ENCODE measurements at places on chromosomes 16 and 17.

GRCh38 chr16:59540621-59541020 is 806.5 kb upstream of the GOT2 start:
- DNase-seq: no peak

GRCh38 chr17:74431568-74432423 is at the start of gene GPRC5C:
GPRC5C (plus strand) TSS chr17:74432088; CDS start chr17:74439777, 7,689 bp downstream.
- DNase-seq: peak; percentile 9

GRCh38 chr17:57972151-57972550 is 15.9 kb downstream of the VEZF1 start:
- no peak for DNase-seq

- no peak for DNase-seq
Observed at GRCh38 chr17:32335046-32335445, 6.9 kb downstream of the C17orf75 start.

DNA sequence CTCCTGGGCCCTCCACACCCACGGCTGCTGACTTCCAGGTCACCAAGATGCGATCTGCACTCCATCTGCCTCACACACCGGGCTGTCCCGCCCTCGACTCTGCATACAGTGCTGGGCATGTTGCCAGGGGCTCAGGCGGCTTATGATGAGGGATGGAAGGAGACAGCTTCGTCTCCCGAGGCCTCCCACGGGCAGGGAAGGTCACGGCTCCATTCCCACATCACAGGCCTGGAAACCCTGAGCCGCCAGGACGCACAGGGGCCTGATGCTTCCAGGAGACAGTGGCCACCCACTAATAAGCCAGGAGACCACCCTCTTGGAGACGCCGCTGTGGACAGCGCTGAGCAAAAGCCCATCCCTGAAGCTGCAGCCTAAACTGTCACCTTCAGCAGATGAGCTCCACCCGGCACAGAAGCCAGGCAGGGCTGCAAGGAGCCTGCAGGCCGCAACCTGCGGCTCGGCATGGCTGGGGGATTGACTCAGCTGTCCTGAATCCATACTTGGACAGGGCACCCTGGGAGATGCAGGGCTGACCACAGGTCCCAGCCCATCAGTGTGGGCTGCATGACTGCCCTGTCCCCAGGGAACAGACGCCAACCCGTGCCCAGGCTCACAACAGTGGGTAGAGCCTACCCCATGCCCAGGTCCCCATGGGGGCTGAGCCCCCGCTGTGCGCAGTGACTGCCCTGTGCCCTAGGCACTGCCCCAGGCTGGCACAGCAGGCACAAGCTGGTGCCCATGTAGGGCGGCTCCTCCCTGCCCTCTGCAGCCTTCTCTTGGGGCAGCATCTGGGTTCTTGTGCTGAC is 34.4 kb downstream of the SLC7A5 start:
- peak; percentile 8 for DNase-seq

GRCh38 chr17:59456428-59456827 is 109.0 kb upstream of the DHX40 start:
- no peak for DNase-seq

GRCh38 chr17:10177913-10178505 is 20.4 kb downstream of the GAS7 start:
- DNase-seq: no peak

DNA sequence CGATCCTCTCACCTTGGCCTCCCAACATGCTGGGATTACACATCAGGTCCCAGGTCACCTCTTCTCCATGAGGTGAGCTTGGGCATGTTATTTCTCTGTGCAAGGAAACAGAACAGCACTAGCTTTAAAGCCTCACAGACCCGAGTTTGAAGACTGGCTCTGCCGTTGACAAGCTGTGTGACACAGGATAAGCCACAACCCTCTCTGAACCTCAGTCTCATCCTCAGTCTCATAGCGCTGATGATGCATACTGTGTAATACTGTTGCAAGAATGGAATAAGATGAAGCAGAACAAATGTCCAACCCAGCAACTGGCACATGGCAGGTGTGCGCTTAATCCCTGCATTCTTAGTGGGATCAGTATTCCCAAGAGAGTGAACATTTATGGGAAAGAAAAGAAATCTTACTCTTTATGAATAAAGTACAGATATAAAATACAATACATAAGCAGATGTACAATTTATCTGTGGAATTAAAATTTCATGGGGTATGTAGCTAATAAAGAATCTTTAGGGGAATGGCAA is 43.5 kb downstream of the ABAT start:
- no peak for DNase-seq

- DNase-seq: no peak
Observed at GRCh38 chr16:69237296-69237695, 50.3 kb downstream of the SNTB2 start.

- no peak for DNase-seq
Observed at GRCh38 chr16:74226338-74226954, 70.2 kb upstream of the PSMD7 start.

GRCh38 chr16:64253525-64253924 is 868.3 kb downstream of the CDH11 start:
- no peak for DNase-seq

- no peak for DNase-seq
Observed at GRCh38 chr17:29584452-29585079, 4.9 kb downstream of the GIT1 start.

DNA sequence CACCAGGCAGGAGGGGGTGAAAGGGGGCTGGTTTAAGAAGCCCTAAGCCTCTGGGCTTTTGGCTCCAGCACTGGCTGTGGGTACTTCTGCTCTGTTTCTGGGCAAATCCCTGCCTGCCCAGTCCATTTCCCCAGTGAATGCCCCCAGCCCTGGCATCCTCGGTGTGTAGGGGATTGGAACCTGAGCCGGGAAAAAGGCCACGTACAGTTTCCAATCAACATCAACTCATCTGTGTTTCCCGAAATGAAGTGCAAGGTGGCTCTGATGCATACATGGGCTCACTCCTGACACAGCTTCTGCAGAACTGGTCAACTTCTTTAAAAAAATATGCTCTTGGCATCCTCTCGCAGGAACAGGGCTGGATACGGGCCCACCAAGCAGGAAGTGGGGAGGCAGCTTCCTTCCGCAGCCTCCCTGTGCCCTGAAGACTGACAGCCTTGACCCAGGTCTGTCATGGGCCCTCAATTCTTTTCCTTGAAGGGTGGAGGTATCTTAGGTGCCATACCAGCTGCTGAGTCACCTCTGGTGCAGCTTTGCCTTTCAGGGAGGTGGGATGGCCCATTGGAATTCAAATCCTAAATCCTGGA is 73.3 kb downstream of the N4BP1 start:
- no peak for DNase-seq

DNA sequence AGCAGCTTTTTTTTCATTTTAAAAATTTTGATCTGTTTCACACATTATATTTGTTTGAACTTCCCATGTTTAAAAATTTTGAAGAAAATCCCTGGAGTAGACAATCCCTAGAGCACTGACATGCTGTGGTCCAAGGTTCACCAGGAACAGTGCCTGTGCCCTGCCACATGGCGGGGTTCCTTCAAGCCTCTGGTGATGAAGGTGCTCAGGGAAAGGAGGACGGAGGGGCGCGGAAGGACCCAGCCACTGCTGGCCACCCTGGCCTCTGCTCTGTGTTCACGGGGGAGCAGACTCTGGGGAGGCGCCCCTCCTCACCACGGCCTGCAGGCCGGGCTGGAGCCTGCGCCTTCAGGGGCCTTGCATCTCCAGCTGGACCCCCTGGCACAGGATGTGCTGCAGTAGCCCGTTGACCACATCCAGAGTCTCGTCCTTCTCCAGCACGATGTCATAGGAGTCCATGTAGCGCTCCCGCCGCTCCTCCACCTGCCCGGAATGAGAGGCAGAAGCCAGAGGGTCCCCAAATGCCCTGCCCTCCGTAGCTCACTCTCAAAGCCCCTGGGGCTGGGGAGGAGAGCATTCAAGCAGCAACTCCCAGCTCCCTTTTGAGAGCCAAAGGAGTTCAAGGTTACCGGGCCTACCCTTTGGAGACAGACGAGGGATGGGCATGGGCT is 10.7 kb downstream of the NT5C3B start:
- DNase-seq: no peak

- no peak for DNase-seq
Observed at GRCh38 chr16:30925995-30926811, 2.8 kb downstream of the FBXL19 start.

Measured in CD8-positive, alpha-beta T cell (primary cell).